ENCODE measurements at places on chromosomes 4 and X.

DNA sequence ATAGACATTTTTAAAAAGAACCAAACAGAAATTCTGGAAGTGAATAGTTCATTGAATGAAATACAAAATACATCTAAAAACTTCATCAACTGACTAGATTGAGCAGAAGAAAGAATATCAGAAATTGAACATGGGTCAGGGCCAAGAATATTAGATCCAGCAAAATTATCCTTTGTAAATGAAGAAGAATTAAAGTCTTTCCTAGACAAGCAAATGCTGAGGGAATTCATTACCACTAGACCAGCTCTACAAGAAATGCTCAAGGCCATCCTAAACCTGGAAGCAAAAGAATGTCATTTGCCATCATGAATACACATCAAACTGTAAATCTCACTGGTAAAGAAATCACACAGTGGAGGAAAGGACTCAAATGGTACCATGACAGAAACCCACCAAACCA, 72.7 kb upstream of the RPL34 start:
- no peak for DNase-seq

GRCh38 chrX:110218591-110218990, 99.3 kb downstream of the AMMECR1 start:
- DNase-seq: no peak

GRCh38 chr4:46016306-46016705, 107.5 kb downstream of the GABRG1 start:
- DNase-seq: no peak

GRCh38 chrX:39516427-39516841, 581.3 kb downstream of the BCOR start:
- DNase-seq: no peak

- peak; percentile 33 for DNase-seq
Measured at GRCh38 chrX:148500423-148501385, at the start of gene AFF2. TSS of gene AFF2 (plus strand) at chrX:148500617. CDS start at chrX:148501098, 481 bp downstream.

DNA sequence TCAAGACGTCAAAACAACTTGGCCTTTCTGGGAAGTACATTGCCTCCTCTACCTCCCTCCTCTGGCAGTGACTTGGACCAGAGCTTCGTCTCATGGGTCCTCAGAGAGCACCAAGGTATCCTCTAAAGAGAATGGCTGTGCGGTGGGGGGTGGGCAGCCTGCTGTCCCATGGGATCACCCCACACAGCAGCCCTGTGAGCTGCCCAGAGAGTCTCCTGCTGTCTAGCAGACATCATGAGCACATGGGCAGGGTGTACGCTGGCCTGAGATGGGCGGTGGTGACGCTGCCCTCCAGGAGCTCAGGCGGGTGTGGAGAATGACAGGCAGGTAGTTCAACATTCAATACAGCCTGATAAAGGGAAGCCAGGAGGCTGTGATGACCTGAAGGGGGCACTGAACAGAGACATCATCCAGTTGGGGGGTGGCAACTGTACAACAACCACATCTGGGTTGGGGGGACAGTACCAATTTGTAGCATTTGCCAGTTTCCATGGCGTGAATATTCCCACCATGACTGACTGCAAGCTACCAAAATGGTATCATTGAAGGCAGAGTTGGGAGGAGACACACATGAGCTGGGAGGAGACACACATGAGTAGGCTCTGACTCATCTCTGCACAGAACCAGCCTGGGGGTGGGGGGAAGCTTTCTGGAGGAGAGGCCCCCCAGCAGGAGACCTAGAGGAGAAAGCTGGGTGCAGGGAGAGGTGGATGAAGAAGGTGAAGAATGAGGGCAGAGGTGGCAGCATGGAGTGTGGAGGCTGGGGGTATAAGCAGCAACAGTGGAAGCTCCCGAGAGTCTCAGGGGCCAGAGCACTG, 35.9 kb downstream of the C4orf50 start:
- DNase-seq: no peak

DNA sequence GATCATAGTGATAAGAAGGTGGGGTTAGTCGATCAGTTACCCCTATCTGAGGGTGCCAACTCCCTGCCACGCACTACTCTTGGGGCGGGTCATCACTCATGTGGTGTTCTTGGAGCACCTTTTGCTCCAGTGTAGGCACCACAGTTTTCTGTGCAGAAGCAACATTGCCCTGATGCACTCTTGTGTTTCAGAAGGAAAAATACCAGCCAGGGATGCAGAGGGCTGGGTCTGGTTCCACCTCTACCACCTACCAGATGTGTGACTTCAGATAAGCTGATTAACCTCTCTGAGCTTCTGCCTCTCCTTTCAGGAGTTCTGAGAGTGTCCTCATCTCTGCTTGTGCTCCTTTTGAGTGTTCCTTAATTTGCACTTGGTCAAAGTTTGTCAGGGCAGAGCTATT, 29.9 kb upstream of the PROM1 start:
- no peak for DNase-seq

- DNase-seq: no peak
Measured at GRCh38 chr4:128649575-128650205, 159.8 kb upstream of the JADE1 start.

DNA sequence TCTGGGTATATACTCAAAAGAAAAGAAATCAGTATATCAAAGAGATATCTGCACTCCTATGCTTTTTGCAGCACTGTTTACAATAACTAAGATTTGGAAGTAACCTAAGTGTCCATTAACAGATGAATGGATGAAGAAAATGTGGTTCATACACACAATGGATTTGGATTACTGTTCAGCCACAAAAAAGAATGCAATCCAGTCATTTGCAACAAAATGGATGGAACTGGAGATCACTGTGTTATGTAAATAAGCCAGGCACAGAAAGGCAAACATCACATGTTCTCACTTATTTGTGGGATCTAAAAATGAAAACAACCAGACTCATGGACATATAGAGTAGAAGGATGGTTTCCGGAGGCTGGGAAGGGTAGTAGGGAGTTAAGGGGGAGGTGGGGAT, 17.6 kb upstream of the NXT2 start:
- DNase-seq: no peak

DNA sequence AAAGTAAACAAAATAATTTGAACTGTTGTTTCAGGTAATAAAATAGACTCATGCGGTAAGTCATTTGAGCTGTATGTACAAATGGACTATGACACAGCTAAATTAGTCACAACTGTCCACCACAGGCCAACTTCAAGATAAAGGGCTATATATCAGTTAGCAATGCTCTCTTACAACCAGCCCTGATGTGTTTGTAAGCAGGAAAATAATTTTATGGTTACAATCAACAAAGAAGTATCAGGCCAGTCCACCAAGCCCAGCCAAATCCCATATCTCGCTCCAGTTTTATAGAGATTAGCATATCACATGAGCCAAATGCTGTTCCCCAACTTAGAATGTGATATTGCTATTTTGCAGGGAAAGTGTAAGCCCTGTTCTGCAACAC, 511 bp upstream of the DUSP21 start:
- no peak for DNase-seq

- DNase-seq: no peak
Measured at GRCh38 chr4:175705407-175705806, 106.7 kb downstream of the GPM6A start.

DNA sequence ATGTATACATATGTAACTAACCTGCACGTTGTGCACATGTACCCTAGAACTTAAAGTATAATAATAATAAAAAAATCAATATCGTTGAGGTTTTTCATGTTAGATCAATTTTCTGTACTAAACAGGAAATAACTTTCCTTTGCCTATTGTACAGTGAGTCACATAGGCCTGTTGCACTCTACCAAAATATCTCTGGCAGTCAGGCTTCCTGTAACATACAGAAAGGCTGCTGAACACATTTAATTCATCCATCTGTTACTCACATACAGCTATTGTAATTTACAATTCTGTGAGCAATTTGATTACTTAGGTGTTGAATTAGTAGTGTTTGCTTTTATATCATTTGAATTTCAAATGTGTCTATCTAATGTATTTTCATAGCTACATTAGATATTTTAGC, 427.8 kb downstream of the TMA16 start:
- DNase-seq: no peak

DNA sequence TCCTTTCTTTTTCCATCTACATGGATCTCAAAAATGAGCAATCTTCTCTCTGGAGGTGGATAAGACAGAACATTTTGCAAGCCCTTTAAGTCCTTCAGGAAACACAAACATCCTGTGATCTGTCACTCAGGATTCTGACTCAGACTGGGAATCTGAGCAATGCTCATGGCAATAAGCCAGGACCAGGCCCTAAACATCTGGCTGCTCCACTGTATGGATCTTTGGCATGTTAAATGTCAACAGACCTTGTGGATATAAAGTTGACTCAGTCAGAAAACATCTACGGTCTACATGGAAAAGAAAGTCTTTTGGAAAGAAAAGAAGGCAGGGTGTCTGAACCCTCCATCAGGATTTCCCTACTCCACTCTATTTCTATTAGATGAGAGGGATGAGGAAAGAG, 17.8 kb upstream of the CHIC2 start:
- no peak for DNase-seq

DNA sequence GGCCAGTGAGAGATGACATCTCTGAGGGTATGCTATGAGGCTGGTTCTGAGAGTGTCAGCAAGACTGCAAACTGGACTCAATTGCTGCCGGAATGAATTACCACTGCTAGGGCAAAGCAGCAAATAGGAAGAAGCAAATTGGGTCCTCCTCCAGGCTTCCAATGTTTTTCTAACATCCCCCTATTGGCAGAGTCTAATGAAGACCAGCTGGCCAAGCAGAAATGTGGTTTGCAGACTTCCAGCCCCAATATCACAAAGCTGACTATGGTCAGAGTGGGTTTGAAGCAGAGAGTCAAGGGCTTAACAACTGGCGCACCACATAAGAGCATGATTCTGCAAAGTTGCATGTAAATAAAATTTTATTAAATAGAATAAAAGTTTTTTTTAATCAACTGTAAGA, 225.4 kb upstream of the GLRA2 start:
- DNase-seq: no peak

DNA sequence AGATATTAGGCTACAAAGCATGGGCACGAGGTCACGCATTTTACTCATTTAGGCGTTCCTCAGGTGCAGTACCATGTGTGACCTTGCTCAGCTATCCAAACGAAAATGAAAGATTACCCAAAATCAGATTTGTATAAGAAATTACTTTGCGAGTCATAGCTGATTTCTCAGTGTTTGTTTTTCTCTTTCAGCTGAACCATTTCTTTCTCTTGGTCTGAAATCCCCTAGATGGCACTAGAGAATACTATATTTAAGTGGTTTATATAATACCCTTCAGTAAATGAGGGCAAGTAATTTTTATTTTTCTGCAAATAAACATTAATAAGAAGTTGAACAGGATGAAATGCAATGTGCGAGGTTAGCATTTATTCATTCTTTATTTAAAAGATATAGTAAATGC, 496.6 kb downstream of the STIM2 start:
- DNase-seq: no peak

DNA sequence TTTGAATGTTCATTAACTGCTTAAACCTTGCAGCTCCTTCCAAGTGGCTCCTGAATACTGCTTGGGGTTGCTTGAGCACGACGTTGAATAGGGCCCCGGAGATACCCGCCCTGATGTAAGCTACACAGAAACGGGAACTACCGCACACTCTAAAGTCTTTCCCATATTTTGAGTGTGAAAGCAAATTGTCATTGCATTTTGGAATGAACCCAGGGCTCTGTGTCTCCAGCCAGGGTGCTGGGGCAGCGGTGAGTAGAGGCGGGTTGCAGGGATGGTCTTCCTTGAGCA, 59.4 kb upstream of the HELT start:
- DNase-seq: no peak

- DNase-seq: no peak
Measured at GRCh38 chr4:166460769-166461550, 587.9 kb downstream of the TLL1 start.

GRCh38 chrX:69203638-69204037, 38.4 kb upstream of the PJA1 start:
- no peak for DNase-seq

DNA sequence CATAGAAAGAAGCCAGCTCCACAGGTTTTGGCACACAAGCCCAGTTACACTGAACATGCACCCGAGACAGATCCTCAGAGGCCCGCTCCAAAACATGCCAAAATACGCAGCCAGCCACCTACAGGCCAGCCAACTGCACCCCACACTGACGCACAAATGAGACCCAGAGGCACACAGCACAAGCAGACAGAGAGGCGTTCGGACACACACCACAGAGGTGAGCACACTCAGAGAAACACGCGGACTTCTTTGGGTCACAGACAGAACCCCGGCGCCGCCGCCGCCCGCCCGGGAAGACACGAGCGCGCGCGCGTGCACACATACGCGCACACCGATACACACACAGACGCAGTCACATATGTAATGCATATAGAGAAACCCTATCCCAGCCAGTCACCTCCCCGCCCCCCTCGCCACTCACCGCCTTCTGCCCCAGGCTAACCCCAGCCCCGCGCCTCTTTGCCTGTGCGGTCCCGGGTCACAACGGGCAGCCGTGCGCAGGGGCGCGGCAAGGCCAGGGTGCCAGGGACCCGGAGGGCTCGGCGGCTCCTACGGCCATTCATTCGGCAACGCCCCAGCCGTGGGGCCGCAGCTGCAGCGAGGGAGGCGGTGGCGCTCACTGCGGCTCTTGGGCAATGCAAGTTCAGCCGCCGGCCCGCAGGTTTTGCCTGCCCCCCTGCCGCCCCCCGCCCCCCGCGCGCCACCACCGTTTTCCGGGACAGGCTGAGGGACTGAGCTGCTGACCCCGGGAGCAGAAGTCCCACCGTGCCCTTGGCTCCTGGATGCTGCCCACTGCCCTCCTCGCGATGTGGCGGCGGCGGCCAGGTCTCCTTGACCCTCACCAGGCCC, 553 bp downstream of the SEPTIN6 start:
- DNase-seq: peak; percentile 34

DNA sequence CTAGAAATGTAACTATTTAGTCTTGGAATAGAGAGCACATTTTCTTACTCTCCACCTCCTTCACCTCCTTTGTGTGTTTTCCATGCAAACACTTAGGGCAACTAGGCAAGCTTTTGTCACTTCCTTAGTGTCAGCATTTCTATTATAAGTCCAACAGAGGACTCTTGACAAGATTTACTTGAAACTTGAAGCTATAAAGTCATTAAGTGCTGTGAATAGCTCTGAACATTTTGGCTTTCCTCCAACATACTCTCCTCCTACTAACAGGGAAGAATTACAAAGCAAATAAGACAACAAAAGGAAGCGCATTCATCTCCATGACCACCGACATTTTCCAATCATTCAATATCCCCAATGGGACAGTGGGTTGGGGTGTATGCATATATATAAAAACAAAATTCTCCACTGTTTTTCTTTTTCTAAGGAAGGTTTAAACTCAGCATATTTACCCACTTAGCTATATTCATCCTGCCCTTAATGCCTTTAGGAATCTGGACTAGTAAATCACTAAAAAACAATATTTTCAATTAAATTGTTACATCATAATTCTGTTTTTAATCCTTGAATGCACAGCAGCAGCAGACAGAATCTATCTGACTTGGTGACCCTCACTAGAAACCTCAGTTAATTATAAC, 264.6 kb downstream of the SNCA start:
- no peak for DNase-seq

Data from activated CD4-positive, alpha-beta T cell treated with anti-CD3 and anti-CD28 coated beads for 1 hour (primary cell).